Cardiac fibroblast (primary cell): ENCODE measurements at places on chromosomes 13 and 19.

DNA sequence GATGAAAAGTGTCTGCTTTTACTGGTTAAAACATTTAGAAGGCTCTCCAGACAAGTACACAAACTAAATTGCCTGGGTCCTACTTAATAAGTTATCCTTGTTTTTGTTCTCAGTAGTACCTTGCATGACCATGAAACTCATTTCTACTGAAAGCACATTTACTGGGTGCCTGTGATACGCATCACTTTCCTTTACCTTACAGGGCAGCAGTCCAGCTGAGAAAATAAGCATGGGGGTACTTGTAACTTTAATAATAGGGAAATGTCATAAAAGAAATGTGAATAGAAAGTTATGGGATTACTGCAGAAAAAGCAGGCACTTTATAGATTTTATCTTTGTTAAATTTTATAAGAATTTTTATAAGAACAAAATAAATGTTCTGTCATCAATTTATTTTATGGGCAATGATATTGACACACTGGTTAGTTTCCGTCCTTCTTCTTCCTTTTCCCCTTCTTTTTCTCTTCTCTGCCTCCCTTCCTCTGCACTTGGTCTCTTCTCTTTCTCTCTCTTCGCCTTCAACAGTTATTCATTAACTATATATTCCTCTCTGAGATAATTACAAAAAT is 107.3 kb upstream of the AKAP11 start:
- DNase-seq = no peak

- DNase-seq = no peak
Measured at GRCh38 chr19:4361152-4362046, 18.0 kb downstream of the MPND start.

- DNase-seq = peak; percentile 51
Measured at GRCh38 chr19:33868788-33869412, 72.2 kb downstream of the KCTD15 start.

DNA sequence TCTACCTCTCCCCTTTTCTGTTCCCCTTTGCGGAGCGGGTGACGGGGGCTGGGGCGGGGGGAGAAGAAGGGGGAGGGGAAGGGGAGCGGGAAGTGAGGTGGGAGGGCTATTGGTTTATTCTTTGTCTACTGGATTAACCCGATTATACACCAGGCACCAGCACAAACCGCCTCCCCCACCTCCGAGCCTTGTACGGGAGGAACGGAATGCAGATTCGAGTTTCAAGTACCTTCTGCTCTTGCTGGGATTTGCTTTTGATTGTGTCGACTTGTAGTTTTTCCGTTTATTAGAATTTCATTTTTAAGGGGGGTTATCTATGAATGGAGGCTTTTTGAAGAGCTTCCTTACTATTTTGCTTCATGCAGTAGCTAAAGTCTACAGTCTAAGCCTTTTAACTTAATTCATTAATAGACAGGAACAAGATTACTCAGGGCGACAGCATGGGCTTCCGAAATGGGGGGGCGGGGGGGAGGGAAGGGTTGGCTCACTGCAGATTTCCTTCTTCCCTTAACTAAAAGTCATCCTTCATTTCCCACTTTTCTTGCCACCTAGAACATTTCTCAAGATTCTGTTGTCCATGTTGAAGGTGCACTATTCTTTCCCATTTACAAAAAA is 937 bp upstream of the SPRY2 start:
- peak; percentile 66 for DNase-seq

DNA sequence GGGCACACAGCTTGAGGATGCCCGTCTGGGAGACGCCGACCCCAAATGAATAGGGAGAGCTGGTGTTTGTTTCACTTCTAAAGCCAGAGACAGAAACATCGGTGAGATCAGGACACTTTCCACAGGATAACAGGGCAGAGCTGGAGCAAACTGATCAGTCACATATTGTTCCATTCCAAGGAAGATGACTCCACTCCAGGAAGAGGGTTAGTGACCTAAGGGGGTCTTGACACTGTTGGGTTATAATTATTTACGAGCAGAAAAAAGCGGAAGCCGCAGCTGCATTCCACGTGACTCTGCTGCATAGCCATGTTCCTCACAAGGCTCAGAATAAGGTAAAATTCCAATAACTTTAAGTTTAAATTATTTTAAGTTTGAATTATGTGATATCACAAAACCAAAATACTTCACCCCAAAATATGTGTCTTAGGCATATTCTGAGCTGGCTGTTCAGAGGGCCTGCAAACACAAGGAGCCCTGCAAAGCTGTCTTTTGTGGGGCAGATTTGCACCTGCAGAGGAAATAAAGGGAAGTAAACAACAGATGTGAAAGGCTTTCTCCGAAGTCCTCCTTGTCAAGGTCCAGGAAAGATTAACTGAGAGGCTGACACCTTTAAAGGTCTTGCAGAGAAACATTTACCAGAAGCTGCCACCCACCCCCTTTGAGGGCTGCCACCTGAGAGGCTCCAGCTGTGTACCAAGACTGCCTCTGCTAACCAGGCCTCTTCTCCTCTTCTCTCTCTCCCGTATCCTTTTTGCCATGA is 819.2 kb downstream of the UQCRFS1 start:
- no peak for DNase-seq
